H54 (cell line): ENCODE measurements at places on chromosomes 6 and 20.

- DNase-seq = no peak
These were observed 29.0 kb downstream of the PSMB1 start for GRCh38 chr6:170524172-170524502.

- no peak for DNase-seq
These were observed 42.9 kb downstream of the SRC start for GRCh38 chr20:37388831-37389230.

GRCh38 chr6:158816803-158817727 is 2.1 kb downstream of the EZR start:
- DNase-seq = no peak

GRCh38 chr6:109456710-109457561 is 1.4 kb upstream of the MICAL1 start:
- DNase-seq = no peak

- no peak for DNase-seq
These were observed 10.8 kb upstream of the UST start for GRCh38 chr6:148735989-148736388.

GRCh38 chr6:45075246-45075645 is 252.9 kb upstream of the RUNX2 start:
- DNase-seq = peak; percentile 15

- peak; percentile 45 for DNase-seq
These were observed 413 bp downstream of the PTPRA start for GRCh38 chr20:2873747-2874041.

GRCh38 chr6:167711768-167712730 is 114.7 kb upstream of the AFDN start:
- DNase-seq = no peak

- no peak for DNase-seq
These were observed 303.9 kb downstream of the CBLN4 start for GRCh38 chr20:55701467-55701866.

DNA sequence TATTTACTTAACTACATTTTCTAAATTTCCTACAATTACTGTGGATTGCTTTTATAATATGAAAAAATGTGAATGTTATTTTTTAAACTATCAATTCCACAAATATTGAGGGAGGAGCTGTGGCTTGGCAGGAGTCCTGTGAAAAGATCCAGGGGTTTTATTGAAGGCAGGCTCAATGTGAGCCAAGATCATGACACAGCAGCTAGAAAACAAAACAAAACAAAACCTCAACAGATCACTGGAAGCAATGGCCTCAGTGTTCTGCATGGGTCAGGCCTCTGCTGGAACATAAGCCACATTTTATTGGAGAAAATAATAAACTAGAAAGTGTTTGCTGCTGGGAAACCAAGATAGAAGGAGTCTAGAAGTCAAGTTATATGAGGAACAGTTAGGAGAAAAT is 19.4 kb upstream of the RCAN2 start:
- no peak for DNase-seq

GRCh38 chr6:127206531-127207095 is 60.1 kb upstream of the RNF146 start:
- DNase-seq = no peak

DNA sequence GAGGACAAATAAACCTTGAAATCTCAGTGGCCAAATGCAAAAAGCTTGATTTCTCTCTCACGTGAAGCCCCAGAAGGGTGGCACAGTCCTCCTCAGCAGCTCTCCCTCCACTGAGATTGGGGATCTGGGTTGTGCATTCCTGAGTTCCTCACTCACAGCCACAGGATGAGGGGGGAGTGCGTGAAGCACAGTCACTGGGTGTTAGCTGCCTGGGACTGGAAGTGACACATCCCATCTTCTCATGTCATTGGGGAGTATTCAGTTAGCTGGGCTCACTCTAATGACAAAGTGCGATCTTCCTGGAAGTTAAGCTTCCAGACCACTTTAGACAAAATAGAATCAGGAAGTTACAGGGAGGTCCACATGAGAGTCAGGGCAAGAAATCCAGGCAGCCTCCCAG is 192.2 kb upstream of the LRFN2 start:
- DNase-seq = peak; percentile 86

DNA sequence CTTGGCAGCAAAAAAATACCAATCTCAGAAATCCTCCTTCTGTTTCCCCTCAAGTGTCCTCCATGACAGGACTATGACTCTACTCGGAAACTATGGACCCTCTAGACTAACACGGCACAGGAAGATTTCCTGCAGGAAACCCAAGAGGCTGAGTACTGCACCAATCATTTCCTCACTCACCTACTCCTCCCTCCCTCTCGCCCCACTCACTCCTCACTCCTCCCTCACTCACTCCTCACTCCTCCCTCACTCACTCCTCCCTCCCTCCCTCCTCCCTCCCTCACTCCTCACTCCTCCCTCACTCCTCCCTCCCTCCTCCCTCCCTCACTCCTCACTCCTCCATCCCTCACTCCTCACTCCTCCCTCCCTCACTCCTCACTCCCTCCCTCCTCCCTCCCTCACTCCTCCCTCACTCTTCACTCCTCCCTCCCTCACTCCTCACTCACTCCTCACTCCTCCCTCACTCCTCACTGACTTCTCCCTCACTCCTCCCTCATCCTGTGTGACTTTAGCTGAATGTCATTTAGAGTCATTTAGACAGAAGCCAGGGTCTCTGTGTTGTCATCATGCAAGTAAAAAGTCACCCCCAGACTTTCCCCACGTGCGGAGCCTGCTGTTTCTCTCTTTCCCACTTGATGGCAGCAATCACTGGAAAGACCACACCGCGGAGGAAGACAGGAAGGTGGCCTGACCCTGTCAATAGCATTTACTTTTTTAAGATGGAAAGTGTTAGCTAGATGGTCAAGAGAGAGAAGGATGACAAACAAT is 226.8 kb upstream of the PDE10A start:
- no peak for DNase-seq

DNA sequence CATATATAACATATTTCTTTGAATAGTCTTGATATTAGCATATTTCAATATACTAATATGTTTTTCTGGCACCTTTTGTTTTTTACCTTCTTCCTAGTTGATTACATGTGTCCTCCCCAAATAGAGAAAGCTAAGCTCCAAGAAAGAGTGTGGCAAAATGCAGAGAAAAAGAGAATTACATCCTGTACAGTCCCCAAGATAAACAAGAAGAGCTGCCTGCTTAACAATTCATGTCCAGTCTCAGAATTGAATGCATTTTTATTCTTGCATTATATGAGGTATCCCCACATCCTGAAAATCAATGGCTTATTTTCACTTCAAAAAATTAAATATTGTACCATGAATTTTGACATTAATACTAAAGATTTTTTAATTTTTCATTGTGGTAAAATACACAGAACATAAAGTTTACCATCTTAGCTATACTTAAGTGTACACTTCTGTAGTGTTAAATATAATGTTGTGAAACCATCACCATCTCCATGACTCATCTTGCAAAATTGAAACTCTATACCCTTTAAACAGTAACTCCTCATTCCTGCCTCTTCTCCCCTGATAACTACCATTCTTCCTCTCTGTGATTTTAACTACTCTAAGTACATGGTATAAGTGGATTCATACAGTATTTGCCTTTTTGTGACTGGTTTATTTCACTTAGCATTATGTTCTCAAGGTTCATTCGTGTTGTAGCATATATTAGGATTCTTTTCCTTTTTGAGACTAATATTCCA is 490.3 kb downstream of the COL12A1 start:
- DNase-seq = no peak

DNA sequence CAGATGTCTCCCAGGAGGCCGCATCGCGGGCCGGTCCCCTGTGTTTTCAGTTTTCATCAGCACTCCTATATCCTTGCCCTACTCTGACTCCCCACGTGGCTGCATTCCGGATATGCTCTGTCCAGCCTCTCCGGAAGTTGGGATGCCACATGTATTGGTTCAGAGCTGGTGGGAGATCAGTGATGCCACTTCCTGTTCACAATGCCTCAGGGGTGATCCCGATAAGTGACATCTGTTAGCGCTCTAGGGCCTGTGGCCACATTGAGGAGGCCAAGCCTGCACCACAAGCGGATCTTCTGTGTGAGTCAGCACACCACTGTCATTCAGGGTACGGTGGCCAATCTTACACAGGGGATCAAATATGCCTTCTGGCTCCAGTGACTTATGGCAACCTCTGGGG is 57.8 kb downstream of the PPP1R3G start:
- DNase-seq = no peak

- no peak for DNase-seq
These were observed 5.9 kb downstream of the FOXA2 start for GRCh38 chr20:22578221-22579118.

GRCh38 chr20:3258429-3258828 is 19.4 kb upstream of the SLC4A11 start:
- DNase-seq = no peak

- DNase-seq = no peak
These were observed at the start of gene DEFB123 for GRCh38 chr20:31440012-31440659. Gene DEFB123, plus strand, starts transcription at chr20:31440632. Its CDS starts 67 bp downstream, at chr20:31440699.

GRCh38 chr20:34199183-34199582 is 42.0 kb upstream of the ASIP start:
- no peak for DNase-seq

GRCh38 chr20:56762829-56763228 is 133.7 kb downstream of the TFAP2C start:
- DNase-seq = no peak

DNA sequence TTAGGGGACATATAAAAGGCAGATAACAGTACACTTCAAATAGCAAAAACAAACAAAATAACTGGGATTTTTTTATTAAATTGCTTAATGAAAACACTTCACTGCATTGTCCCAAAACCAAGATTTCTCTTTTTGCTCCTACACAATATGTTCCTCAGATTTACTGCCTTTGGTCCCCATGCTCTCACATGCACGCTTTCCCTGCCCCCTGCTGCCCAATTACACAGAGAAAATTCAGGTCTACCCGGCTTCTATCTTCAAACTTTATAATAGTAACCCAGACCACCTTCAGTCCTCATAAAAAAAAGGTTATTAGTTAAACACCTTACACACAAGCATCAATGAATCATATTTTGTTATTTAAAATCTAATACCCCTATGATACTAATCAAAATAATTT is 673.8 kb upstream of the HS3ST5 start:
- no peak for DNase-seq

- DNase-seq = no peak
These were observed 102.9 kb downstream of the OR2B2 start for GRCh38 chr6:27809067-27809938.

- DNase-seq = no peak
These were observed 11.1 kb downstream of the PCED1A start for GRCh38 chr20:2829376-2829775.
